ENCODE measurements at places on chromosomes 1 and 21.

GRCh38 chr1:8477166-8477982 is 159.5 kb downstream of the SLC45A1 start:
- DNase-seq: no peak

GRCh38 chr21:44374601-44375280 is 21.3 kb downstream of the TRPM2 start:
- no peak for DNase-seq

GRCh38 chr1:198929961-198930599 is 291.2 kb downstream of the PTPRC start:
- no peak for DNase-seq

- DNase-seq: no peak
Observed at GRCh38 chr1:201353186-201353940, 24.1 kb downstream of the TNNT2 start.

- DNase-seq: no peak
Observed at GRCh38 chr1:241125286-241125685, 231.7 kb downstream of the RGS7 start.

DNA sequence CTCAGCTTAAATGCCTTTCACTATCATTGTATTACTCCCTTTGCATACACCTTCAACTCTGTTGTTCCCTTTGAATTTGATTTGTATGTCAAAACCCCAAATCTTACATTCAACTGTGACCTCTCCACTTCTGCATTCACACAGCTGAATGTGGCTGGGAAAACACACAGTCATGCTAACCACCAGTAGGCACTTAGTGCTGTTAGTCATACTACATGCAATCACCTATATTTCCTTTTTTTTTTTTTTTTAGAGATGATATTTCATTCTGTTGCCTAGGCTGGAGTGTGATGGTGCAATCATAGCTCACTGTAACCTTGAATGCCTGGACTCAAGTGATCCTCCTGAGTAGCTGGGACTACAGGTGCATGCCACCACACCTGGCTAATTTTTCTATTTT is 16.2 kb downstream of the BTBD8 start:
- DNase-seq: no peak

DNA sequence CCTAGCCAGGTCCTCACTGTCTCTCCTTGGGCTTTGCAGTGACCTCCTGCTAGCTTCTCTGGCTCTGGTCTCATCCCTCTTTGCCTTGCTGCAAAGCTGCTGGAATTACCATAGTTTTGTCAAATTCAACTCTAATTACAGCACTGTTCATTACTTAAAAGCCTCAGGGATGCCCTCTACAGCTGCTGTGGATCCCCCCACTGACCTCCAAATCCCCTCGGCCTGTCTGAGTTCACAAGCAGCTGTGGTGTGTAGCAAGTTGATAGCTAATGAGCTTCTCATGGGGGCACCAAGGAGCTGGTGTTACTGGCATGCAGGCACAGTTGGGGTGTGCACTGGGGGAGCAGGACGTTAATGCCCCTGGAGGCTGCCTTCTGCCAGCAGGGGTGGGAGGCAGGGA is 24.8 kb downstream of the NIPAL3 start:
- DNase-seq: no peak

GRCh38 chr1:25698252-25698651 is 81.7 kb downstream of the MAN1C1 start:
- no peak for DNase-seq

GRCh38 chr1:94248956-94249688 is 11.7 kb upstream of the ARHGAP29 start:
- no peak for DNase-seq

- peak; percentile 5 for DNase-seq
Observed at GRCh38 chr1:9118186-9118585, 10.7 kb downstream of the GPR157 start.

DNA sequence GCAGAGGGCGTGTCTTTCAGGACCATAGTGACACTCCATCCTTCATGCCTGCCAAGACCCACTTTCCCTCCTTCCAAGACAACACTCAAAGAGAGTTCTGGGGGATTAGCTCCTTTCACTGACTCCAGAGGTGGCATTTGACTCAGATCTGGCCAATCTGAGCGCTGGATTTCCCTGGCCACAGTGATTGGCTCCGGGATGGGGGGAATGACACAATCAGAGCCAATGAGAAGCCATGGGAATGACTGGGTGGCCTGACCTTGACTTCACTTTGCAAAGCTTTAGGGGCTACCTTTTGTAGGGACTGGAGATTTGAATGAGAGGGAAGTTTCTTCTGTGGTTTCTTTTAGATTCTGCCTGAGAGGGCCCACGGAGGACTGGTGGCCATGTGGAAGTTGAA is 26.9 kb upstream of the WNT4 start:
- no peak for DNase-seq

DNA sequence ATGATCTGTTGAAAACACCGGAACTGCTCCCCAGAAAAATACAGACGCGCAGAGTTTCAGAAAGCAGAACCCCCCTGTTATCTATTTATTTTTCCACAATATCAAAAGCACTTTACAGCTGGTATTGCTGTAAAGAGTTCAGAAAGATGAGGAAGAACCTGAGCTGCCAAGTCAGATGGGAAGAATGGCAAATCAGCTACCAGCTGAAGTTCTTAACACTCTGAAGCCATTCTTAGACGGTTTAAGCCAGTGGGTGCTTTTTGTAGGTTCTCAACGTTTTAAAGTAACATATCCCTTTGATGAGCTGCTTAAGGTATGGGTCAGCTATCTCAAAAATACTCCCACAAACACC is 714 bp upstream of the AKIRIN1 start:
- no peak for DNase-seq

DNA sequence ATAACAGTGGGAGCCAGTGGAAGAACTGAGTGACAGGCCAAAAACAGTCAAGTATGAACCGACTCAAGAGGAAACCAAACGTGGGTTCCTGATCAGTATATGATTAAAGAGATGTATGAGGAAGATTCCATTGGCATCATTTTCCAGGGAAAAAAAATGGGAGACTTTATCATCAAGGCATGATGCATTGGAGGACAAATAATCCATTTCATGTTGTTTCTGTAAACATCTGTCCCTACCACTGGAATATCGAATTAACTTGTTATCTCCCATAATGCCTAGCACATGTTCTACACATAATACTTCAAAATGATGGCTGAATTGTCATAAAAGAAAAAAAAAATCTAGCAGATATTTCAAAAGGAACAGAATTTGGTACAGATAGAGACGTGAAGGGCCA is 13.3 kb downstream of the FOXJ3 start:
- DNase-seq: no peak

GRCh38 chr1:217089361-217090014 is 366.3 kb upstream of the ESRRG start:
- DNase-seq: no peak

DNA sequence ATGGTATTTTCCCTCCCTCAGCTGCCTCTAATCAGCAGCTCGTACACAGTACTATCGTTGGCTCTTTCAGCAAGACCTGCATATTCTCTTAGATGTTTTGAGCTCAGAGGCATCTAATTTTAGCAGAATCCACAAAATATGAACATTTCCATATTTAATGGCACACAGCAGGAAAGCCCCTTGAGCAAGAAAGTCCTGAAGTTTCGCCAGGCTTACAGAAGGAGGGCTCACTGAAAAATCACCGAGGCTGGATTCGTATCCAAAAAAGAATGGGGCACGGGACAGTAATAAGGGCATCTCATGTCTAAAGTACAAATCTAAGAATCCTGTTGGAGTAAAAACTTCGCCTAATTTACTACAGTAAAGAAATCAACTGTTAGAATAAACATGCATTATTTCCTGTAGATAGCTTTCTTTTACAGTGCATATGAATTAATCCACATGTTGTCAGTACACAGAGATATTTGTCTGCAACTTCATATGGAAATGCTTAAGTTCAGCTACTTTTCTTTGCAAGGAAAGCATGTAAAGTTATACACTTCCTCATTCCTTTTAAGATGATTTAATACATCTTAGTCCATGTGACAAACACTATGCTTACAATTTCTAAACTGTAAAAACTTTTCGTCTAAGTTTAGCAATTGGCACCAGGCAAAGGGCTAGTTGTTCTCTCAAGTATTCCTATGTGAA is 1205.3 kb upstream of the ADGRL4 start:
- no peak for DNase-seq

GRCh38 chr1:33277488-33278084 is 21.3 kb downstream of the ZNF362 start:
- no peak for DNase-seq

- DNase-seq: no peak
Observed at GRCh38 chr21:15367061-15367626, 302.3 kb upstream of the NRIP1 start.
